ENCODE measurements at places on chromosomes 1 and 21.

DNA sequence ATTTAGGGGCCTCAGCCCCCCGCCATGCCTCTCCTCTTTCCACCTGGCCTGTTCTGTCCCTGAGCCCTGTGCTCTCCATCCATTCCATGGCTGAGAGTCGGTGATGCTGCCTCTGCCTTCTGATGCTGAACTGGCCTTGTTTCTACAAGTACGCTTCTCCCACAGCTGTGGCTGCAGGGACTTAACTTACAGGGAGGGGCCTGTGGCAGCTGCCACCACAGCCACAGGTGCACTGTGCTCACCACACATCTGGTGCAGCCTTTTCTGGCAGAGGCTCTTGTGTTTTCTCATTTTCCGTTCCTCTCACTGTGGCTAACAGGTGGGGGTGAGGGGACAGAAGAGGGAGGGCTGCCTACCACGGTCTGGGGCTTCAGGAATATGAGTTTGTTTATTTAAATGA lies 4.2 kb downstream of the FMO1 start:
- no peak for DNase-seq

DNA sequence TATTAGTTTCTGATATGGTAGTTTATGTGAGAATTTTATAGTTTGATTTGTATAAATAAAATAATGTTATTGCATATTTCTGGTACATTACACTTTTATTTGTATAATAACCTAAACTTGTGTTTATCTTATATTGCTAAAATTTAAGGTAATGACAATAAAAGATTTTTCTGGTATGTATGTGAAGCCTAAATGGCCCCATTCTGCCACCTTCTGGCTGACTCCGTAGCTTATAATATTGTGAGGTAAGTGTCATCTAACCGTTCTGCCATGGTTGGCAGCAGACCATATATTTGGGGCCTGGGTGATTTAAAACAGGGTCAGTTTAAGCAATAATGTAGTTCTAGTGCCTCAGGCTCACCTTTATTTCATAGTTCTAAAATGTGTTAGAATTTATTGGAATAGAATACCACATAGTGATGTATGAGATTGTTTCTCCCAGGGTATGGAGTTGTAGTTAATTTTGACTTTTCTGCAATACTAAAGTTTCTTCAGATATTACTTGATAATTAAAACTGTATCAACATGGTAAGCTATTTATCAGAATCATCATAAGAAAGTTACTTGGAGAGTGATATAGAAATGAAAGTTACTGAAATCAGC lies 21.2 kb upstream of the PRKACB start:
- DNase-seq, result peak; percentile 43

GRCh38 chr1:224507771-224508523 lies 73.3 kb upstream of the WDR26 start:
- no peak for DNase-seq

- DNase-seq, result no peak
Measured at GRCh38 chr1:90126834-90127233, 131.9 kb downstream of the ZNF326 start.

DNA sequence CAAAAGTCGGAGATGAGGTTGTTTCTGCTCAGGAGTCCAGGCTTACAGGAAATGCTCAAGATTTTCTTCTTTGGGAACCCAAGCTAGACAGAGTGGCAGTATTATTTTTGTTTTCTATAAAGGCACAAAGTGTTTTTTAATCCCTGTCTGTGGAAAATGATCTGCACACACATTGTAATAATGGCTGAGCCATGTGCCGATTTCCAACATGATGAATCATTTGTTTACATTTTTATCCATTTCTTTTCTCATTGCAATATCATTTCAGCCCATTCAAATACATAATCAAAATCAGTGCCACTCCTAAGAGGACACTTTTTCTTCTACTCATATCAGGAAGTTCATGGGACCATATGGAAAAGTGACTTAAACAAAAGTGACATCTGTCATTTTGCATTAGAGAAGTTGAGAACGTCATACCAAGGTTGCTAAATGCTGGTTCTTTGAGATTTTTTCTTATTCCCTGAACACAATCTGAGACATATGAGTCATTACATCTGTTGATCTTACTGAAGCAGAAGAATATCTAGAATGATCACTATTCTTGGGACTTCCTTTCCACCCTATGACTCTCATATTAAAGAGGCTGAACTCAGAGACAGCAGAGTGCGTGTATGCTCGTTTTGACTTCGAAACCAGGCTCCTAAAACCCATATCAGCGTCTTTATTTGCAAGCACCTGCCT lies 44.9 kb downstream of the ACTA1 start:
- no peak for DNase-seq

DNA sequence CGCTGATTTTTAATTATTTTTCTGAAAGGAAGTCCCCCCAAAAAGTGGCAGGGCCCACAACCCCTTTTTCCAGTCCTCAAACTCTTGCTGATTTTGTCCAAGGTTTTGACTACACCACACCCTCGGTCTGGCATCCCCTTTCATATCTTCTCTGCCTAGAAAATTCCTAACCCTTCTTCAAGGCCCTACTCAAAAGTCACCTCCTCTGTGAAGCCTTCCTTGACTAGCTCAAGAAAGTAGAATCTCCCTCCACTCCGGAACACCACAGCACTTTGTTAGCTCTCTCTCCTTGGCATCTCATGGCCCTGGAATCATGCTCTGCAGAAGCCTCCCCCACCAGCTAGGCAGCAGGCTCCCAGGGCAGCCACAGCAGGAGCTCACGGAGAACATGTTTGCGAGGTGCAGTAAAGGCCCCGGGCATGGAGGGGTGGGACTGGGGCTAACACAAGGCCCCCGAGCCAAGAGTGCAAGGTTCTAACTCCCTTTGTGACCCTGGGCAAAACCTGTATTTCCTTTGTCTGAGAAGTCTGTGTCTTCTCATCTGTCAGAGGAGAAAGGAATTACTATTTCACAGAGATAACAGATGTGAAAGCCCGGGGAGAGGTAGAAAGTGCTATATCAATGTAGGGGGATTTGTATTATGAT lies 17.7 kb upstream of the S100A7 start:
- no peak for DNase-seq

All from smooth muscle cell of the brain vasculature (primary cell).